ENCODE measurements at places on chromosomes 7 and 10.

DNA sequence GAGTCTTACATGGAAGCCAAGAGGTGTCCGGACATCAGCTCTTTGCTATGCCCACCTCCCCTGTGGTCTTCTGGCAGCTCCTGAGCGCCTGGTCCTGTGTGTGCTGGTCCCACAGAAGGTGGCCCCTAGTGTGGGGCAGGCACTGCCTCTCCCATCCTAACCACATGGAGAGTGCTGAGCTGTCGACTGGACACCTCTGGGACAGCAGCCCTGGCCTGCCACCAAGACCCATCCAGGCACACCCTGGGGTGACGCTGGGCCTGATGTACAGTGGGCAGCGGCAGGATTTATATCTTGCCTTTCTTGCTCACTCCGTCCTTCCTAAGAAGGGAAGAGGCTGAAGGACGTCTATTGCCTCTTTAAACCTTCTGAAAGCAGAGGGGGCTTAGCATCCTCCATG lies 98.7 kb downstream of the EBF3 start:
- no peak for DNase-seq

DNA sequence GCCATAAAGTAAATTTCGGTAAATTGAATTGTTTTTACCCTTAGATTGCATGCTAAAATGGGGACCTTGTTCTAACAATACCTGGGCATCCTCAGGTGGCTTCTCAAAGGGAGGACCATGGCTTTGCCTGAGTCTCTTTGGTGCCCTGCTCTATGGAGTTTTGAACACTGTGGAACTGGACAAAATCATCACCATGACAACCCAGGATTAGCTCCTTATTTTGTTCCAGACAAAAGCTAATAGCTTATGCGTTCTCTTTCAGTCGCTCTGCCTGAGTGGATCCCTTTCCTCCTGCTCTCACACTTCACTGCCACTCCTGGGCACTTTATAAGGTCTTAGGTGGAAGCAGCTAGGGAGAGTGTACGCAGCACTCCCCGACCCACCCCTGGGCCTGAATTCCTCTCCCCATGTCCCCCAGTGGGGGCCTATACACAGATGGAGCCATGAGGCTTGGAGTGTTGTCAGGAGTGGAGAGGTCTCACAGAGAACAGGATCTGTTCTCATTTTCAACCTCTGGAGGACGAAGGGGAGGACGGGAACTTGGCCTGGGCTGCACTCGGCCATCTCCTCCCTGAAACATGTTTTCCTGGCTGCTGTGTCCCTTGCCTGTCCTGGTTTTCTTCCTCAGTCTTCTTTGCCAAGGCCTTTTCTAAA lies 19.0 kb downstream of the ADCYAP1R1 start:
- no peak for DNase-seq

DNA sequence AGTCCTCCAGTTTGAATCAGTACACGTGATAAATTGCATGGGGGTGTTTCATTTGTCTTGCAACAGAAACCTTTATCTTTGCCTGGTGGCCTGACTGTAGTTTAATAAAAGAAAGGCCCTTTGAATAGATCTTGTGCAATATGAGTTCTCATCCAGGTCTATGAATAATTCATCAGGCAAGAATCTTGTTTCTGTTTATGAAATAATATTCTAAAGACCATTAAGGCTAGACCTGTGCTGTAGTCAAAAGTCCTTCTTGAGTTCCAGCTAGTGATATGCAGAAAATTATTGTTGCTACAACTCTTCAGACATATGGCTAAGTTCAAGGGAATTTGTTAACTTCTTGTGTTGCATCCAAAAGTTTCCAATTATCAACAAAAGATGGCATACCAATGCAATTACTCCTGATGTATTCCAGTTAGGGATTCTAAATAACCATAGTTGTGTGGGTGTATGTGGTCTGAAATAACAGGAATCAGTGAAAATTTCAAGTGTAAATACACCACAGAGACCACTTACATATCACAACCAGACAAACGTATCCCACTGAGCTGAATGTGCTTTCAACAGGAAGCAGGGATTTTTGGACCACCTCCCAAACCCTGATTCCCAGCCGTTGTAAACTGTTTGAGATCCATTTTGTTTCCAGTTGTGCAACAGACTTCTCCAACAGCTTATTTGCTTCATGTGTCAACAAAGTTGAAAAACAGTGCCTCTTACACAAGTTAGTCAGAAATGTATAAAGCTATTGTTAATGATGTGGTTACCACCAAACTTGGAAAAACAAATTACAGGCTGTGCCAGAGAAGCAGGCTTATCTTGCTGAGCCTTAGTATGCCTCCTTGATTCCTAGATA lies 54.7 kb upstream of the BICC1 start:
- no peak for DNase-seq

DNA sequence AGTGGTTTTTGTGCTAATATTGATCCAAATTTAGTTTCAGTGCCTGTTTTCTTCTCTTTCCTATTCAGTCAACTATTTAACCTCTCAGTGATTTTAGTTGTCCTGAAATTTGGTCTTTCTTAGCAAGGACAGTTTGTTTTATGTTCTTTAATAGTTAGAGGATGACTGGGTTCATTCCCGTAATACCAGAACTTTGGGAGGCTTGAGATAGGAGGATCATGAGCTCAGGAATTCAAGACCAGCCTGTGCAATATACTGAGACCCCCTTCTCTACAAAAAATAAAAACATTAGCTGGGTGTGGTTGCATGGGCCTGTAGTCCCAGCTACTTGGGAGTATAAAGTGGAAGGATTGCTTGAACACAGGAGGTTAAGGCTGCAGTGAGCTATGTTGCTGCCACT lies 148.3 kb downstream of the EXOC4 start:
- DNase-seq = no peak

GRCh38 chr7:141663081-141663849 lies 38.7 kb downstream of the DENND11 start:
- DNase-seq = peak; percentile 1

GRCh38 chr10:130193493-130194193 lies 57.5 kb downstream of the GLRX3 start:
- no peak for DNase-seq

DNA sequence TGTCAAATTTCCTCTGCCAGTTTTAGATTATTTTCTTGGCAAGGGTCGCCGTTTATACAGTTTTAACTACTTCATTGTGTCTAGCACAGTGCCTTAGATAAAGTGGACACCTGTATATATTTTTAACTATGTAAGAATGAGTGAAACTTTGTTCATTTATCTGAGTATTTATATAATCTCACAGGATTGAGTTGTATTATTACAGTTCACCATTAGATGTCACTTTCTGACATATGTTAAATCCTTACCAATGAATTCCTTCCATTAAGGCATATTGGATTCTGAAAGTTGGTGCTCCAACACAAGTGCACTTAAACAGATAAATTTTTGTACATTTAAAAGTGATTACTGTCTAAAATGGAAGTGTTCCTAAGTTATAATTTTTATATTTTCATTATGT lies 43.0 kb downstream of the ZMYND11 start:
- peak; percentile 67 for DNase-seq

DNA sequence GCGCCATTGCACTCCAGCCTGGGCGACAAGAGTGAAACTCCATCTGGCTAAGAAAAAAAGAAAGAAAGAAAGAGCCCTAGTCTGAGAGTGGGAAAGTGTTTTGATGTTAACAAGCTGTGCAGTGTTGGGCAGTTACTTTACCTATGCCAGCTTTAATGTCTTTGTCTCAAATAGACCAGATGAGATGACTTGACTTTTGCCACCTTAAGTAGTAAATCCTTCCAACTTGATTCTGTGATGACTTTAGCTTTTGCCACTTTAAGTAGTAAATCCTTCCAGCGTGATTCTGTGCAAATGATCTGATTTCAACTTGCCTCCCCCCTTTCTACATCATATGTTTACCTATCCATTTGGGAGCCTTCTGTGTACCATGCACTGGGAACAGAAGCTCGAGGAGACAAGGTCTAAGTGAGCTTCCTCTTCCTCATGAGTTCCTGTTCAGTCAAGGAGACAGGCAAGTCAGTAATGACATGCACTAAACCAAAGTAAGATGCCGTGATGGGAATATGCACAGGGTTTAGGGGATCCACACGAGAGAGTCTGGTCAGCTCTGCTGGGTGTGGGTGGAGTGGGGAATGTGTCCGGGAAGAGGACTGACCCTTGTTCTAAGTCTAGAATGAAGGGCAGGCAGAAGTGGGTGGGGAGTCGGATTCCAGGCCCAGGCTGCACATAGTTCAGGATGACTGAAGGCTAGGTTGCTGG lies 17.2 kb downstream of the INPP5F start:
- no peak for DNase-seq

GRCh38 chr10:44757551-44758205 lies 153.5 kb upstream of the TMEM72 start:
- DNase-seq = no peak
